ENCODE measurements at places on chromosomes 7 and 10. TPM values are rescaled to one million over a fixed set of nuclear protein-coding genes. Genes with fewer than 3 reads are reported as not detected.

SFTPA1 gene
- not detected for total RNA-seq

STAMBPL1 gene
- 67.6 TPM for total RNA-seq

GRCh38 chr7:77420986-77421672 is 5.0 kb upstream of the GSAP start:
- DNase-seq, result no peak

DNA sequence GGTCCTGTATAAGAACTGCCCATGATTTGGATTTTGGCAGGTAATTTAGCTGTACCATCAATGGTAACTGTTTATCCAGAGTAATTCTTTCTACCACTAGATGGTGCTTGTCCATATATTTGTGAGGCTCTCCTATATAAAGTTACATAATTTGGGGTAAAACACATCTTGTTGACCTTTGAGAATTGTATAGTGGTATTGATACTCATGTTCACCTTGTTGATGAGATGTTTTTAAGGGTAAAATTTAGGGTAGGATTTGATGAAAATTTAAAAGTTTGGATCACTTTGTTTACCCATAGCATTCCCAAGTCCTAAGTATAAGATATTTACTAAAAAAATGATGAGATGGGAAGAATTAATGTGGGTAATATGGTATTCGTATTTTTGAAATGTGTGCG is 31.6 kb downstream of the ST7 start:
- DNase-seq, result no peak

GRCh38 chr10:35611750-35612149 is 6.6 kb downstream of the GJD4 start:
- no peak for DNase-seq

DNA sequence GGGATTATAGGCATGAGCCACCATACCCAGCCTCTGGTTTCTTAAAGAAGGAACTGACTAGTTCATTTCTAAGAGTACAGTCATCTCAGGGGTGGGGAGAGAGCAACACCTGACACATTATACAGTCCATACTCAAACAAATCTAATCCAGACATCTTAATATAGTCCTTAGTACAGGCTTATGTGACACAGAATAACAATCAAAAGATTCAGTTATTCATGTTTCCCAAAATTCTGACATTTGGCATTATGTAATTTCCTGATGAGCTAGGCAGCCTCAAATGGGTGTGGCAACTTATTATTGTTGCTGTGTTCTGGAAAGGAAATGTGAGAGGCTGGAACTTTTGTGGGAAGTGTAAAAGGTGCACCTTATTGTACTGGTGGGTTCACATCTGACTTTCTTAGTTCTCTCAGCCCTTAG is 116.3 kb downstream of the WDFY4 start:
- DNase-seq, result no peak

PRKG1 gene
- not detected for total RNA-seq

EN2 gene
- not detected for total RNA-seq

SPDYE5 gene
- not detected for total RNA-seq

GSAP gene
- 3.9 TPM for total RNA-seq

DNA sequence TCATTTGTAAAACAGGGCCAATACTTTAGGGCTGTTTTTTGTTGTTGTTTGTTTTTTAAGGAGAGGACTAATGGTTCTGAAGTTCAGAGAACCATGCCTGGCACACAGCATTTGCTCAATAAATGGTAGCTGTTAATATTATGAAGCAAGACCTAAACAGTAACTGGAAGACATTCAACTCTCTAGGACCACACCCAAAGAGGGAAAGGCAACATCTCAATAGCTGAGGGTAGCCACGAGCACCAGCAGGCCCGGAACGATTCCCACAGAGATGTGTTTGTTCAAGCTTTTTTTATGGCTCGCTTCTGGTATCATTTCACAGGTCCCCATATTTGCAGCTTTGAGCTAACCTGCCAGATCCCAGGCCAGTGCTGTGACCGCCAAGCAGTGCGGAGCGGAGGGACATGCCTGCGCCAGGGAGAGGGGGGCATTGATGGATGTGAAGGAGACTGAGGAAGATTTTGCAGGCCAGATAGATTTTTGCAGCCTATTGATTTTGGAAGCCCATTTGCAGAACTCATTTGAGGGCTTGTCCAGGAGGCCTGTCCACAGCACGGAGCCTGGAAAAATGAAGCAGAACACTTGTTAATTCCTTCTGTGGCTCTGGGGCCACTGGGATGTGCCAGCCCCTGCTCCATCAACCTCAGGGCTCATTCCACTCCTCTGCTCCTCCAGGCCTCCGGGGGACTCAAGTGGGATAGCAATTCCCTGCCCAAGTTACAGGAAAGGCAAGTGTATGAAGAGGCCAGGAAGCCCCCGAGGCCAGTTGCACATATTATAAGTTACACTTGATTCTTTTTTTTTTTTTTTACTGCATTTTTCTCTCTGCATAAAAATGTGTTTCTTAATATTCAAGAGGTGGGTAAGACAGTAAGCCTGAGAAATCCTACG is 57.3 kb upstream of the FGFR2 start:
- no peak for DNase-seq

All from activated CD8-positive, alpha-beta T cell treated with anti-CD3 and anti-CD28 coated beads, Interleukin-2, amount 10 ng/mL, durations not matched to agents 7 days and 5 days (primary cell).